ENCODE measurements at places on chromosomes 3 and 15. TPM values are rescaled to one million over a fixed set of nuclear protein-coding genes. Genes with fewer than 3 reads are reported as not detected.

The CHRM5 gene
- total RNA-seq = not detected

The OIP5 gene
- total RNA-seq = 0.28 TPM

The RASA2 gene
- total RNA-seq = 18.4 TPM

The OXSM gene
- 24.6 TPM for total RNA-seq

The UBA7 gene
- 0.34 TPM for total RNA-seq

The TEX55 gene
- total RNA-seq = not detected

The IGSF10 gene
- total RNA-seq = under 0.01 TPM

The KIF7 gene
- 2.7 TPM for total RNA-seq

The TJP1 gene
- 98.8 TPM for total RNA-seq

The WNT5A gene
- total RNA-seq = 11.9 TPM

The C3orf49 gene
- total RNA-seq = not detected

The TICRR gene
- under 0.01 TPM for total RNA-seq

The PLSCR5 gene
- total RNA-seq = not detected

The GRM2 gene
- under 0.01 TPM for total RNA-seq

The GOLGA8M gene
- not detected for total RNA-seq

The THPO gene
- total RNA-seq = not detected

The KLHL40 gene
- not detected for total RNA-seq

The PODXL2 gene
- 3.4 TPM for total RNA-seq

The FBXL22 gene
- 0.28 TPM for total RNA-seq

The TPRG1 gene
- total RNA-seq = 0.34 TPM

The EBLN2 gene
- 7.0 TPM for total RNA-seq

The ACSBG1 gene
- total RNA-seq = not detected

The BRK1 gene
- total RNA-seq = 109 TPM

The SLC2A2 gene
- not detected for total RNA-seq

The ADGRG7 gene
- not detected for total RNA-seq

Measured in nasal cavity respiratory epithelium epithelial cell of viscerocranial mucosa (primary cell).